ENCODE measurements at places on chromosomes 12 and 14.
A peak's percentile ranks its signal among the peaks of the same experiment; 100 is the strongest.

GRCh38 chr12:28023156-28023887, 50.8 kb upstream of the PTHLH start:
- peak; percentile 71 for DNase-seq

- DNase-seq = no peak
Observed at GRCh38 chr14:91796617-91797347, 64.9 kb upstream of the CATSPERB start.

DNA sequence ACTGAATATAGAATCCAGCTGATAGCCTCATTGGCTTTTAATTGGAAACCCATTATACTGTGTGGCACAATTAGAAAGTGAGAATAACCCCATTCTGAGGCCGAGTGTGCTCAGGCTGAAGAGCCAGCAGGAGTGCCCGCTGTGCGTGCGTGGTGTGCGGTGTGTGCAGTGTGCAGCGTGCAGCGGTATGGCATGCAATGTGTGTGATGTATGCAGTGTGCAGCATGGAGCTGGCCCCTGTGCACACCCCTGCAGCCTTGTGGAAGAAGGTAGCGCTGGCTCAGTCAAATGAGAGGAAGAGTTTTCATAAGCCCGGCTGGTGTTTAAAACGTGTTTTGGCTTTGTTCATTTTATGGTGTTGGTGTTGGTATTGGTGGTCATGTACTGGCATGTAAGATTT, 22.9 kb downstream of the CKB start:
- no peak for DNase-seq

- no peak for DNase-seq
Observed at GRCh38 chr12:49797449-49797776, 30.8 kb downstream of the NCKAP5L start.

DNA sequence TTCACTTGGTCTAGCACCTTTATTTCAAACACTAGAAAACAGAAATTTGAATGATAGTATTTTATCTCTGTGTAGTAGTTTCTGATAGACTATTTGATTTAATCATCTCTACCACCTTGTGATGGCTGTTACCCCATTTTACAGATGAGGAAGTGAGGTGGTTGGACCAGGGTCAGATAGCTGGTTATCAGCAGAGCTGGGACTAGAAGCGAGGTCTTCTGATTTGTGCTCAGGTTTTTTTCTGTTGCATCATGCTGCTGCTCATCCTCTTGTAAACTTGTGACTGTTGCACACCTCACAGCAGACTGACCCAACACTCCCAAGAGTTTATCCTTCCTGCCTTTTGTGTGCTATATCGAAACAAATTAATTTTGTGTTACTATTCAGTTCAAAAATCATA, 10.1 kb upstream of the MANSC4 start:
- DNase-seq = no peak

DNA sequence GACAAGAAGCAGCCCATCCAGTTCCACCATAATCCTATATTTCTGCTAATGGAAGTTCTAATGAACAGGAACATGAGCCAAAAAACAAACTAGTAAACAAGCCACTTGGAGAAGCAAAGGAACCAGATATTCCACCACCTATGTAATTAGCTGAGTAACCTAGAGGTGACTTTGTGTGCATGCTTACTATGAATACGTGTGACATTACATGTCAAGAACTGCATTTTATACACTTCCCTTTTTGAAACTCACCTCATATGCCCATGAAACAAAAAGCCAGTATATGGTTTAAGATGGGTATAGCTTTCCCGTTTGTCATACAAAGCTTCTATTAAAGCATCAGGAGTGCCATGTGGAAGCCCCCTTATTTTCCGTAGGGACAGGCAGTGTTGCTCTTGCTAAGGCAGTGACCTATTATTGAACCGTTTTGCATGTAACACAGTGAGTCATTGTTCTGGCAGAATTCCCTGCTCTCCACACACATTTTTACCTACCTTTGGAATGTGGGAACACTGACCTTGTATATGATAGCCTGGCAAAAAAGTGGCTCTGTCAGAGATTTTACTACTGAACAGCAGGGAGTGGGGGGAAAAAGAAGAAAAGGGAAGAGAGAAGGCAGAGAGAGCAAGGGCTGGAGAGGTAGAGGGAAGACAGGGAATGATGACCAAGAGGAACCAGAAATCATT, 34.8 kb upstream of the FRMD6 start:
- DNase-seq = peak; percentile 77

DNA sequence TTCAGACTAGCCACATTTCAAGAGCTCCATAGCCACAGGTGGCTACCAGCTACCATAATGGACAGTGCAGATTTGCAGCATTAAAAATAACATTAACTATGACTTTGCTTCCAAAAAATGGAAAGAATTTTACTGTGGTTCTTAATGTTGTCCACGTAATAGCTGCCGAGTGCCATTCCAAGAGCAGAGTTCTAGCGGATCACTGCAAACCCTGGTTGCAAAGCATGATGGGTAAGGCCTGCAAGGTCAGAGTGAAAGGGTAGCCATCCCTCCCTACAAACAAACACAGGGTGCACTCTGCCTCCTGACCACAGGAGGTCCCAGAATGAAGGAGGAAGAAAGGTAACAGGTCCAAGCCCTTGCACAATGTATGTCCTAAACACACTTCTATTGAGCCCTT, 157.6 kb downstream of the DPF3 start:
- DNase-seq = peak; percentile 33

DNA sequence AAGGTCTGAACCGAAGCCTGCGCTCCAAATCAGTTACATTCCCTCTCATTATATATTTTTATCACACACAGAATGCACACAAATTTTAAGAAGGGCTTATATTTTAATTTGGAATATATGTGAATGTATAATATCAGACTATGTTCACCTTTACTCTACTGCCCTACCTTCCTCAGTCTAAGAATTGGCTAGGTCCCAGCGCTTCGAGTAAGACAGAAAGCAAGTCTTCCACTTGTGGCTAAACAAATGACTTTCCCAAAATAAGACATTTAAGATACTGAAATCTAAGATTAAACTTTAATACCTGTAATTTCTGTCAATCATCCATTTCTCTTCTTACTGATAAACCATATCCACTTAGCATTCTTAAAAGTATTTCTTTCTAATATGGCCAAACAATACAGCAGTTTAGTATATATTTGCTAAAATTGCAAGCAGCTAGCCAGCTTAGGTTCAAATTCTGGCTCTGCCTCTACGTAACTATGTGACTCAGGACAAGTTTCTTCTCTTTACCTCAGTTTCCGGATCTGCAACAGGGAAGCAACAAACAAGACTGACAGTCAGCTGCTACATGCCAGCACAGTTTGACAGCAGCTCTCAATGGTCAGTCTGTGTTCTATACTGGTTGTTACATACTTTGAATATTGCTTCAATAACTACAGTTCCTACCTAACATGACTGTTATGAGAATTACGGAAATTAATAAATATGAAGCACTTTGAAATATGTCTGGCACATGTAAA, 2.0 kb downstream of the INTS13 start:
- no peak for DNase-seq

- peak; percentile 67 for DNase-seq
Observed at GRCh38 chr12:75571204-75571603, 59.8 kb upstream of the KRR1 start.

GRCh38 chr12:2332236-2332635, 279.4 kb downstream of the CACNA1C start:
- no peak for DNase-seq

GRCh38 chr12:10088955-10089900, 9.6 kb downstream of the CLEC1A start:
- no peak for DNase-seq

DNA sequence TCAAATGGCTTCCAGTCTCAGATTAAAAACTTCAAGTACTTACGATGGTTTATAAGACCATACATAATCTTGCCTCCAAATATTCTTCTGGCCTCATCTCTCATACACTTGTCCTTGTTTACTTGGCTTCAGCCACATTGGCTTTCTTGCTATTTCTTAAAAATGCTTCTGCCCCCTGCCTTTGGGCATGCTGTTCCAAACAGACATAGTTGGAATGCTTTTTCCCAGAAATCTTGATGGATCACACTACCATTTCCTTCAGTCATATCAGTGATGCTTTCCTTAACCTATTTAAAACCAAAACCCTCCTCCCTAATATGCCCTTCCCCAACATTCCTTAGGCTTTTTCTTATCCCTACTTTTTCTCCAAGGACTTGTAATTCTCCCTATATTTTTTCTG, 74.4 kb upstream of the PAWR start:
- no peak for DNase-seq

DNA sequence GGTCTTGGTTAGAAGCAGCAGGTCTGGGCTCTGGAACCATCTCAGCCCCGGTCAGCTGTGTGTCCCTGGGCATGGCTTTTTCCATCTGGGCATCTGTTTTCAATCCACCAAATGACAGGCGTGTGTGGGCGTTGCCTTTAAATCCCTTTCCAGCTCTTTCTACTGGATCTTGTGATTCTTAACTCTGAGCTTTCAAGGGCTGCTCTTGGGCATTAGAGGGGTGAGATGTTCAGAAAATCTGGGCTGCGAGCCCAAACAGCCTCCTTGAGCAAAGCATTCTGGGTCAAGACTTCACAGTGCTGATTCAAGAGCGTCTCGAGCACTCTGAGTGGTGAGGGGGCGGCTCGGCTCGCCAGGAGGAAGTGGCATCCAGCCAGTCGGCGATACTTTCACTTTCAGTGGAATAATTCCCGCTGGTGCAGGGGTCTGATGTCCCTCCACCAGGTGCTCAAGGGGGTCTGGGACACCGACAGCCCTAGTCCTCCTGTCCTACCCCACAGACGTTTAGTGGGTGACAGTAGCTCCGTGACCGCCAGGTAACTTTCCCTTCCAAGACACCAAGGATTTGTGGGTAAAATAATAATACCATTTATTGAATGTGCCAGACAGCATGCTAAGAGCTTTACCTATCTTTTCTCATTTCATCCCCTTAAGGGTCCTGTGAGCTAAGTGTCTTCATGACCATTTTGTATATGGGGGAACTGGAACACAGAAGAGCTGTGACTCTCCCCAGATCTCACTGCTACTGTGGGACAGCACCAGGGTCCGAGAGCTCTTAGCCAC, 114.0 kb downstream of the PLXNC1 start:
- peak; percentile 30 for DNase-seq
